ENCODE measurements at places on chromosomes 7 and 10.

DNA sequence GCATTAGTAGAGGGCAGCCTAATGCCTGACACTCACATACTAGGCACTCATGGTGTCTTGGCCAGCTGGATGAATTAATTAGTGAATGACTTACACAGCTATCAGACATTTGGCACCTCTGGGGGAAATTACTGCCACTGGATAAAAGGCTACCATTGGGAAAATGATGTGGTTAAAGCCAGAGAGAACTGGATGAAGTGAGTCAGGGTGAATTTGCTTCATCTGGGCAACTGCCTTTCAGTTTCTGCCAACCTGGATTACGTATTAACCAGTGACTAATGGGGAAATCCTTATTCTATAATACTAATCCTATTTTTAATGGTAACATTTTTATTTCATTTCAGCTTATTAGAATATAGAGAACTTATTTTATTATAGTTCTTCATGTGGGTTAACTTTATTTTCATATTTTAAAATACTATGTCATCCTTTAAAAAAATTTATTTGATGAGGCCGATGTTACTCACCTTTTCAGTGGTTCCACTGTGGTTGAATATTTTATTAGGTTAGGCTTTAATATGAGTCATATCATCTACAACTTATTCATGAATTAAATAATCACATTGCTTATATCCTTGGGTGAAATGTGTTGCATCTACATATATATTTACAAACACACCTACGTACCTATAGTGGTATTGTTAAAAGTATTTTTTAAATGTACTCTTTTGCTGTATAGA is 85.6 kb upstream of the CAPZA2 start:
- no peak for DNase-seq

- DNase-seq: no peak
Measured at GRCh38 chr7:15921576-15921975, 235.1 kb upstream of the MEOX2 start.

- DNase-seq: no peak
Measured at GRCh38 chr10:3816995-3817394, 32.0 kb upstream of the KLF6 start.

GRCh38 chr7:140402178-140402835 is 1.6 kb upstream of the RAB19 start:
- no peak for DNase-seq

DNA sequence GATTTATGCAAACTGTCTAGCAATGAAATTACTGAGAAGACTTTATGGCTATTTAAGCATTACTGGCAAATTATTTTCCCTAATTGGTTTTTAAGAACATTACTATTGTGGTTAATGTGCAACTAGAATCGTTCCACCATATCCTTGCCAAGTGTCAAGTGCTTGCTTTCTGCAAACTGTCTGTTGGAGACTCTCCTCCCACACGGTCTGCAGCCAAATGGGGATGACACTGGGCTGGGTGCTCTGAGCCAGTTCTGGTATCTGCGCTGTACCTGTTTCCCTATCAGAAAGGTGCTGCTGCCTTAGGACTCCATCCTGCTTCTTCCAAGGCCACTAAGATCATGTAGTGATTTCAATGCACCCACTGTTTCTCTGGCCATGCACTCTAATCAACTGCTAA is 110.4 kb downstream of the RAMP3 start:
- DNase-seq: no peak

- DNase-seq: no peak
Measured at GRCh38 chr10:12235116-12235694, 39.2 kb downstream of the CDC123 start.

- peak; percentile 64 for DNase-seq
Measured at GRCh38 chr7:104272767-104273384, 55.5 kb upstream of the LHFPL3 start.

- DNase-seq: peak; percentile 30
Measured at GRCh38 chr7:156473476-156474240, 166.9 kb upstream of the RNF32 start.

GRCh38 chr7:134332892-134333291 is 16.2 kb upstream of the SLC35B4 start:
- DNase-seq: no peak

DNA sequence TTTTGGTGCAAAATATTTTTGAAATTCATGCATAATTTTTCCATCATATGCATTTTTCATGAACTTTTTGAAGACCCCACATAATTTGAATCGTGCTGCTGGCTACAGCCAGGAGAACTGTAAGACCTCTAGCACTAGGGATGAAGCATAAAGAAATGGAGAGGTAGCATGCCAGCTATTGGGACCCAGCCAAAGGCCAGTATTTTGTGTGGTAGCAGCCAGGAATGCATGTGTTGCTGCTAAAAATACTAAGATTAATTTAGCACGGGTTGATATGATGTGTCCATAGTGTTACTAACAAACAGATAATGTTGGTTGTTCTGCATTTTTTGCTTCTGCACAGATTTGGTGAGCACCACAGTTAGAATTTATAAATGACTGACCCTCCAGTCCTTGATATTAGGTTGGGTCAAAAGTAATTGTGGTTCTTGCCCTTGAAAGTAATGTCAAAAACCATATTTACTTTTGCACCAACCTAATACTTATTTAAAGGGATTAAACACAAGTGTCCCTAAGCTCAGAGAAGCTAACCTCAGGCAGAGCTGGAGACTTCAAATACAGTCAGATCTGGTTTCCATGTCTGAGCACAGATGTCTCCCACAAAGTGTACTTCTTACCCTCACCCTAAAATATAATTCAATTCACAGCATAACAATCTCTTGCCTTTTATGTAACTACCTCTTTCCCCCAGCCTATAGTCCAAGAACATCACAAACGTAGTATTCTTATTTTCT is 54.1 kb upstream of the NPSR1 start:
- DNase-seq: no peak

GRCh38 chr7:17094963-17095574 is 203.4 kb upstream of the AHR start:
- DNase-seq: no peak

DNA sequence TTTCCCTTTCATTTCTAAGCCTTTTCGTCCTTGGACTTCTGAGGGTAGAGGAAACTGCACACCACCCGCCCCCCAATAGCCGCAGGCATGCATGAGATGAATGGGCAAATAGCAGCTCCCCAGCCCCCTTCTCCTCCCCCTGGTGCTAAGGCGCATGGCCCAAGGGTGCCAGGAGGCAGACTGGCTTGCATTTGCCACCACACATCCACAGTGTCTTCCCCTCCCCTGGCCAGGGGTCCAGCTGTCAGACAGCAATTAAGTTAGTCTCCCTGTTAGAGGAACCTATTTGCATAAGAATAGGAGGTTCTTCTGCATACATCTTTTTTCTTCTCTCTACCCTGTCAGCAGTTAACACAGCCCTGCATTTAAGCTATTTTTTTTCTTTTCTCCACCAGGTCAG is 20.2 kb downstream of the TOMM7 start:
- no peak for DNase-seq

- DNase-seq: no peak
Measured at GRCh38 chr7:68929781-68930261, 668.5 kb upstream of the AUTS2 start.

DNA sequence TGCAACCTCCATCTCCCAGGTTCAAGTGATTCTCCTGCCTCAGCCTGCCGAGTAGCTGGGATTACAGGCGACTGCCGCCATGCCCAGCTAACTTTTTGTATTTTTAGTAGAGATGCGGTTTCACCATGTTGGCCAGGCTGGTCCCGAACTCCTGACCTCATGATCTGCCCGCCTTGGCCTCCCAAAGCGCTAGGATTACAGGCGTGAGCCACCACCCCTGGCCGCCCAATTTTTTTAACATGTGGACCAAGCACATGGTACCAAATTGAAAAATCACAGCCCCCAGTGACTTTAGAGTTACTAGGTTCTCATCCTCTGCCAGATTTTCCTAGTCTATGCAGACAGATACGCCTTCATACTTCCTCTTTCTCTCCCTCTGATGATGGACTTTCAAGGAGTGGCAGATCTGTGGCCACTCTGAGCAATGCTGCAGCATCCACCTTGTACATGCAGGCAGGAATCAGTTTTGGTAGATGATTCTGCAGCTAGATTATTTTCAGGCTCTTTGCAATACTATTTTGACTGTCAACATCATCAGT is 34.0 kb upstream of the EZH2 start:
- no peak for DNase-seq

DNA sequence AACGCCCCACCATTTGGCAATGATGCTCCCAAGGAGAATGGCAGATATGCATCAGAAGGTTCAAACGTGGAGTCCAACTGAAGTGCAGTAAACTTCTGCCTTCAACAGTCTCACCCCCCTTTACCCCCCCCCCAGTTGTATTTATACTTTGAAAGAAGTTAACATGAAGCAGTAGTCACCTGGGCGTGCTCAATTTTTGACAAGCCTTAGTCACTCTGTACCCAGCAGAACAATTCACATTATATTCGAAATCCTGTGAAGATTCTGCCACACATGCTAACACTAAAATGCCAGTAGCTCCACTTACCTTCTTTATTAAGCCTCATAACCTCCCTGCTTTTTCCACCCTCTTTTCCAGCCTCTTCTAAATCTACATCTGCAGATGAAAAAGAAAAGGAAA is 894 bp downstream of the ATXN7L1 start:
- no peak for DNase-seq

DNA sequence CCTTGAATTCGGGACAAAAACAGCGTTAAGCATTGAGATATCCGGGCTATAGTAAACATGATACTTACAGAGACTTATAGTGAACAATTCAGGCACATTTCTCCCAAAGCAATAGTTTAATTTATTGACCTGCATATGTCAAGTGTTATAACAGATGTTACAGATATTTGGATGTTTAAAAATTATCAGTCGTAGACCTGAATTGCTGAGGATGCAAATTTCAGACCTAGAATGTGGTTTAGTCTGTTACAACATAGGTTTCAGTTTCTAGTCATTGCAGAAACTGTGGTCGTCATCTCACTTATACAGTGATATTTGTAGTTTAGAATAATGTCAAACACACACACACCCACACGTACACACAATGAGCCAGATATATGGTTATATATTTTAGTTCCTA is 85.2 kb downstream of the VTI1A start:
- no peak for DNase-seq

DNA sequence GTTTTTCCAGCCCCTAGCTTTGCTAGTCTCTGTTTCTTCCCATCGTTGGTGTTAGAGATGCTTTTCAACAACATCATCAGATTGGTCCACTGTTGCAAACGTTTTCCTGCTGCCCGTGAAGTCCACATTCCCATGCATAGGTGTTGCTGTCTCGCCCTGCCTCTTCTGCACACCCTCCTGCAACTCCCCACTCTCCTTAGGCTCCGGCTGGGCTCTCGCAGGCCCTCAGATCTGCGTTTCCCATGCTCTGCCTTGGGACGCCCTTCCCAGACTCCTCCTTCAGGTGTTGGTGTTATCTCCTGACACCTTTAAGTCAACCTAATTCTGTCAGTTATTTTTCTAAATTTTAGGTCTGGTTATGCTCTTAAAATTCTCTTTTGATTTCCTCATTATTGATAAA is 55.0 kb downstream of the ZMYND11 start:
- DNase-seq: no peak

DNA sequence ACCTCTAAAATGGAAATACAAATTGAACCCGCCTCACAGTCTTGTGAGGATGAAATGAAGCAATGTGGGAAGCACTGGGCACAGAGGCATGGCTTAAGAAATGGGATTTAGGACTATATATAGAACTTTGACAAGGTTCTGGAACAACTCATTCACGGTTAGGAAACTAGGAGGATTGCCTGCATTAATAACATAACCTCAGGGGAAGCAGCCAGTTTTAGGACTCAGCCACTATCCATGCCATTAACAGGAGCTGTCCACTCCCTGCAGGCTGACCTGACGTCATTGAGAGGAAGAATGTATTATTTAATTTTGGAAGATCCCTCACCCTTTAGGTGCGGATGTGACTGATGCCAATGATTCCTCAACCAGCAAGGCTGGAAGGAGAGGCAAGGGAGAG is 34.8 kb downstream of the ITGB8 start:
- no peak for DNase-seq
